ENCODE measurements at places on chromosomes 7 and 10.

DNA sequence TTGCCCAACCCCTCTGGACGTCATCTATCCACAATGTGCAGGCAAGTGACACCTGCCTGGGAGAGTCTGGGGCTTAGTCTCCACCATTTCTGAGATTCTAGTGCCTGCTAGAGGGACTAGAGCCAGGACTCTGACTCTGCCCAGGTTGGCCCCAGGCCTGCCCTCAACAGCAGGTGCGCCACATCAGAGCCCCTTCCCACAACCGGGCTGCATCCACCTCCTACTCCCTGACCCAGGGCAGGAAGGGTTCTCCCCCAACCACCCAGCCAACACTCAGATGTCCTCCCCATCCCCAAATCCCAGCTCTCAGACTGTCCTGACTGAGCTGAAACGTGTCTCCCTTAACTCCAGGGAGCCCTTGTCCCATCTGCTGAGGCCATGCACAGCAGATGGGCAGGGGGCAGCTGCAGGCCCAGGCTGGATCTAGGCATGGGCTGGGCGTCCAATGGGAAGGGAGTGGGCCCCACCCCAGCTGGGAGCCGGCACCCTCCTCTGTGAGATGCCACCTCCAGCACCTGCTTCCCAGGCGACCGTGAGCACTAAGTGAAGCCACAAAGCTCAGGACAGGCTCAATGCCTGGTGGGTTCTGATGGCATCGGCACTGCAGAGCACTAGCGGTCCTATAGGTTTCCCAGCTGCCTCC is 49.2 kb downstream of the RASGEF1A start:
- DNase-seq, result no peak

DNA sequence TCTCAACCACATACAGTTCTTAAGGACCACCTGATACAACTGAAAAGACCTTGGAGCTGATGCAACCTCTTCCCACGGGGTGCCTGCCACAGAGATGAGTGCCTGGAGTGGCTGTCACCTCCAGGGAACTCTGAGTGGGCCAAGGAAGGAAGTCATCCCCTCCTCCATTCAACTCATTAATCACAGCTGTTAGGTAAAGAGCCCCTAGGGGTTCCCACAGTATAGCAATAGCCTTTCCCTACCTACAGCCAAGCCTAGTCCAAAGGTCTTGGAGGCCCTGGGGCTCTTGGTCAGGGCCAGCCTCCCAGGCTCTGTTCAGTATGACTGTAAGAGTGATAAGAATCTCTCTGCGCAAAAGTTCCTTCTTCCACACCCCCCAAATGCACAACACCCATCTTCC is 70.4 kb upstream of the NFE2L3 start:
- DNase-seq, result no peak

GRCh38 chr10:77716458-77717317 is 79.1 kb upstream of the KCNMA1 start:
- DNase-seq, result no peak

DNA sequence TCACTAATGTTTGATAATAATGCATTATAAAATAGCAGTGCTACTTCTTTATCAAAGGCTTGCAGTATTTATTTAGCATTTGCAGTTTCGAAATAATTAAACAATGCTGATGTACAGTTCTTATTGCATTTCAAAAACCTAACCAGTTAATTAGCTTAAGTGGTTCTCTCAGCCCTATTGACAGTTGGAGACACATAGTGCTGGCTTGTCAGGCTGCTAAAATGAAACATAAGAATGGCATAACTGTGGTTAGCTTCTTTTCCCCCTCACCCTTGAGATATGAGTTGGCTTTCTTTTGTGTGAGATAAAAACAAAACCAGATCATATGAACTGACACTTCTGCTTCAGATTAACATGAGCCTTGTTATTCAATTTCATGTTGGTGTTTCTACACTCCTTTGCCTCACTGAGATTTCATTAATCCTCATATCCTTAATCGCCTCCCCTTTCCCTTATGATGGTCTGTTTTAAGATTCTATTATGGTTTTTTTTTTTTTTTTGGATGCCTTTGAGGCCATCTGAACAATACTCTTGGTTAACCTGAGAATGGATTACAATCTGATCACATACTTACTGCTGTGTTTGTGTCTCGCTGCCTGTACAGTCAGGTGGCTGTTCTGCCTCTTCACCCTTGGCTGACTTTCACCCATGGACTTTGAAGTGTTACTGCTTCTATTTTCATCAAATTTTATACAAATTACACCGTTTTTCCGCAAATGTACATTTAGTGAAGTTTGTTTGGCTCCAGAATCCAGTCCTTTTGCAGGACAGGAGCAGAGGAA is 108.0 kb downstream of the SDK1 start:
- no peak for DNase-seq

- no peak for DNase-seq
Measured at GRCh38 chr10:81108516-81109199, 571.0 kb downstream of the SH2D4B start.

- no peak for DNase-seq
Measured at GRCh38 chr7:51968461-51968860, 651.9 kb upstream of the COBL start.

- no peak for DNase-seq
Measured at GRCh38 chr7:73446682-73447081, 13.1 kb downstream of the FZD9 start.

Measured in activated T-cell treated with anti-CD3 and anti-CD28 coated beads for 24 hours (primary cell).